RPMI7951 (cell line): ENCODE measurements at places on chromosomes 1 and 21. TPM values are rescaled to one million over a fixed set of nuclear protein-coding genes. Genes with fewer than 3 reads are reported as not detected.

- DNase-seq = no peak
These were observed 2.5 kb downstream of the CNR2 start for GRCh38 chr1:23910553-23911246.

PLCH2 gene
- total RNA-seq = 0.12 and 0.29 TPM in 2 replicates

CHI3L2 gene
- 2.6 and 5.5 TPM in 2 replicates for total RNA-seq

DNA sequence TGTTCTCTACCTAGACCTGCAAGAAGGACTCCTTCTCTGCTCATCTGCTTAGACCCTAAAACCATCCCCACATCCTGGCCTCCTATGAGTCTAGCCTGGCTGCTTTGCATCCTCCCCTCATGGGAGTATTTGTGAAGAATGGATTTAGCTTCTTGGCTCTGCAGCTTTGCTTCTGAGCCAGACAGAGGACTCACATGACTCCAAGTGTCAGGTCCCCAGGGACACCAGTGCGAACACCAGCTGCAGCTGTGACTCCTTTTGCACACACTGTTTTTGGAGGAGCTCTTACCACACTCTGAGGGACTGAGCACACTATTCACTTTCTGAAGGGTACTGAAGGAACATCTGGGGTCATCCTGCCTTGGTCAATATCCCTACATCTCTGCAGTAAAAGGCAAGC is 131.8 kb upstream of the SGIP1 start:
- DNase-seq = no peak

DNA sequence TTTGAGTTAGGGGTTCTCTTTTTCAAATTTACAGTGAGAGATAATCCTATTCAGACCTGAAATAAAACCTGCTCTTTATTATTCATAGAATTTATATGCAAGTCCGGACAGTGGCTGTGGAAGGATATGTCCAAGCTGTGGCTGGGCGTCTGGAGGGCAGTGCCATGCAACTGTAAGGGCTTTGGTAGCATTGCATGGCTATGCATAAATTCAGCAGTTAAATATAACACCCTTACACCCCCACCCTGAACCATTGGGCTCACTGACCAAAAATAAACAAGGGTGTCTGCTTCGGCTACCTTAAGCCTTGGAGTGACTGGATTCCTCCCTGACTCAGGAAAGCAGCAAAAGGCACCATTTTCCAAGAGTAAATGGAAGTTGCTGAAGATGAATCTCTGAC is 5.4 kb downstream of the CHTOP start:
- no peak for DNase-seq

- DNase-seq = peak; percentile 80
These were observed 483 bp downstream of the YBEY start for GRCh38 chr21:46286648-46287002.

GRCh38 chr1:211714154-211714553 is 38.7 kb upstream of the NEK2 start:
- no peak for DNase-seq

DNA sequence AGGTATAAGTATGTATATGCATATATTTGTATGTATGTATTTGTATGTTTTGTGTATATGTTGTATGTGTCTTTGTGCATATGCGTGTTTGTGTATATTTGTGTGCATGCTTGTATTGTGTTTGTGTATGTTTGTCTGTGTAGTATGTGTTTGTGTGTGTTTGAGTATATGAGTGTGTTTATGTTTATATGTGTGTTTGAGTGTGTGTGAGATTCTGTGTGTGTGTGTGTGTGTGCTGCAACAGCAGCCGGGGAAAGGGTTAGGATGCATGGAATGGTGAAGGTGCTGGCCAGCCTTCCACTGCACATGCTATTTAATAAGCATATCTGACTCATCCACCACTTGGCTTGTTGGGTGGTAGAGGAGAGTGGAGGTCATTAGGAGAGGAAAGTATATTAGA is 46.6 kb upstream of the RAB4A start:
- no peak for DNase-seq

- no peak for DNase-seq
These were observed 26.4 kb downstream of the KIF26B start for GRCh38 chr1:245181158-245181517.

- DNase-seq = peak; percentile 43
These were observed 31.7 kb upstream of the RALGPS2 start for GRCh38 chr1:178693366-178693765.

VWA5B1 gene
- total RNA-seq = not detected in 2 replicates

DNA sequence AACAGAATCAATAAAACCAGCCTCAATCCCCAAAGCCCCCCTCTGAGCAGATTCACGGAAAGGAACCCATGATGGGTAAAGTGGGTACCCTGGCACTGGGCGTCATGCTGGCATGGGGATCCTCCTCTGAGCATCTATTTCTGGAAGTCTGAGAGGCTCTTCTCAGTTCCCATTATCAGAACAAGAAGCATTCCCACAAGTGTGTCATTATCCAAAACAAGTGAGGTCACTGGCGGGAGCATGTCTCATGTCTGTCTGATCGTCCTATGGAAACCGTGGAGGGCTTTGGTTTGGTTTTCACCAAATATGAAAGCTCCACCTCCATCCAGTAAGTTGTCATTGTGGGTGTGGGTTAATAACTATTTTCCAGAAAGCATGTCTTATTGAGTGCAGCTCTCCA is 70.7 kb downstream of the PGM1 start:
- peak; percentile 73 for DNase-seq

DNA sequence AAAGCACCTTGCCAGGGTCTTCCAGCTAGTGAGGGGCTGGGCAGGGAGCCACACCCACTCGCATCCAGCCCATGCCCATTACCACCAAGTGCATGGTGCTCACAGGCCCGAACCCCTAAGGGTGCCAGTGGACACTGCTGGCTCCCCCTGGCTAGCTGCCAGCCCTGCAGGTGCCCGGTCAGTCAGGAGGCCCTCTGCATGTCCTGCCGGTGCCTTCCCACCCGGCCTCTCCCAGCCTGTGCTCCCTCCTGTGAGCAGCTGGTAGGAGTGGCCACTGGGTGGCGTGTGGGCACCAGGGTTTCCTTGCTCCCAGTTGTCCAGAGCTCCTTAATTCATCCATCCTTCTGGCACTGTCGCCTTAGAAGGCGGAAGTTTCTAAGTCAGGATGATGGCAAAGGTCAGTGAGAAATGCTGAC is 33.4 kb downstream of the QSOX1 start:
- peak; percentile 56 for DNase-seq

ATP1A2 gene
- not detected in 2 replicates for total RNA-seq

DNA sequence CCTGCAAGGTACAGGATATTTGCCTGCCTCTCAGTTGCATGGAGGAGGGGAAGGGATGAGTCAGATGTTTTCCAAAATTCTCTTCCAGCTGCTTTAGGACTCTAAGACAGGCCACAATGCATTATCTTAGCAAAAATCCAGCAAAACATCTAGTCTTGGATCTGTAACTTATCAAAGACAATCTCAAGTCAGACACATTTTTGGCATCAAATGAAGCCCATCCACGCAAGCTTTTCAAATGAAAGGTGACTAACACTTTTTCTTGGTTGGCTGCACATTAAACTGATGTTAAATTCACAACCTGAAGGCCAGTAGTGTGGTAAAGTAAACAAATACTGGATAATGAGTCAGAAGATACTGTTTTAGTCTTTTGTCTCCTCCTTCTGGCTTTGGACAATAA is 21.3 kb downstream of the FAM78B start:
- peak; percentile 54 for DNase-seq

DNA sequence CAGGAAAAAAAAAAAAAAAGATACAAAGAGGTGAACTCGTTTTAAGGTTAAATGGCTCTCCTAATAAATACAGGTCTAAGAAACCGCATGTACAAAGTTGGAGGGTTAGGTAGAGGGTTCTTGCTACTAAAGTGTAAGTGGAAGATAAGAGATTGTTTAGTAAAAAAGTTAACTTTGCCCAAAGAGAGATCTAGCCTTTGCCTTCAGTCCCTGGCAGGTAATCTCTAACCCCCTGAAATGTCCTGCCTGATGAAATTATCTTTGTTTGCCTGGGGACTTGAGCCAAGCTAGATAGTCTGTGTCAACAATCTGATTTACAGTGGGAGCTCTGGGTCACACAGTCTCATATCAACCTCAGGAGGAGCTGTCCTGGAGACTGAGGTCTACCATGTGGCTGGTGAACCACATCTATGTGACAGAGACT is 57.6 kb downstream of the TRIM33 start:
- no peak for DNase-seq

- no peak for DNase-seq
These were observed at the start of gene TMEM200B for GRCh38 chr1:29123887-29124365. Gene TMEM200B, minus strand, starts transcription at chr1:29123903. Its CDS starts 2,075 bp downstream, at chr1:29121828.

CD84 gene
- total RNA-seq = not detected in 2 replicates

DNA sequence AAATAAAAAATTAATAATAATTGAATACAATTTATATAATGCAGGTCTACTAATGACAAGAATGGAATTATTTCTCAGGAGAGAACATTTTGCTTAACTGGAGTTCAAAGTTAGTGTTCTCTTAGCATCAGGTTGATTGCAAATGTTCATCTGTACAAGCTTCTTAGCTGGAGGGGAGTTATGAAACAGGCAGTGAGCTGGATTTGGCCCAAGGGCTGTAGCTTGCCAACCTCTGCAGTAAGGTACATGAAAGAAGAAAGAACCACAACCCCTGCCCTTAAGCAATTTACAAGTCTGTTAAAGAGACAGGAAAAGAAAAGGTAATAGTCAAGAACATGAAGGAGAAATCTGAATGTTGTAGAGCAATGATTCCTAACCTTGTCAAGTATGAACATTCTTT is 17.0 kb downstream of the LPGAT1 start:
- DNase-seq = peak; percentile 36

- DNase-seq = peak; percentile 41
These were observed 957 bp downstream of the EPS15 start for GRCh38 chr1:51518033-51518585.

ATP8B2 gene
- total RNA-seq = 21.1 and 26.5 TPM in 2 replicates

GRCh38 chr1:7574121-7575040 is 196.7 kb upstream of the VAMP3 start:
- DNase-seq = no peak

FAAH gene
- not detected in 2 replicates for total RNA-seq

DNA sequence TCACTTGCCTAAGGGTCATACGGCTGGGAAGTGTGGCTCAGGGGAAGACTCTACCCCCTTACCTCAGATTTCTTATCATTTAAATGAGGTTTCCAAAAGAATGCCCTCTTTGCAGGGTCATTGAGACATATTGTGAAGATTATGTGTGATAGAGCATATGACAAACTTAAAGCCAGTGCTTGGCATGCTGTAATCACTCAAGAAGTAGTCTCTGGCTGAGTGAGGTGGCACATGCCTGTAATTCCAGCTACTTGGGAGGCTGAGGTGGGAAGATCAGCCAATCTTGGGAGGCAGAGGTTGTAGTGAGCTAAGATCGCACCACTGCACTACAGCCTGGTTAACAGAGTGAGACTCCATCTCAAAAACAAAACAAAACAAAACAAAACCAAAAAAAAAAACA is 7.5 kb upstream of the LDLRAD2 start:
- no peak for DNase-seq

DNA sequence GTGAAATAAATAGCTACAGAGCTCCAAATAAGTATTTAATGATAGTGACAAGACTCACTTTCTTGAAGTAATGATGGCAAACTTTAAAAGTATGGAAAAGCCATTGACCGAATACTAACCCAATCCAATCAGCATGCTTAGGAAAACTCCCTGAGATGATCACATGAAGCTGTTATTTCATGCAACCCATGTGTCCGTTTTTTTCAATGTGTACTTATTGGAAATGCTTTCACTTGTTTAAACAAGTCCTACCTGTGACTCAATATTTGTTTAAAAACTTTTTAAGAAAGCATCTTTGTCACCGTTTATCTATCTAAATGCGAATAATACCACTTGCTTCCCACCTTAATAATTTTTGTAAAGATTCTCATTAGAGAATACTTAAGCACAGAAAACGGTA is 185.8 kb downstream of the NRIP1 start:
- no peak for DNase-seq

DNA sequence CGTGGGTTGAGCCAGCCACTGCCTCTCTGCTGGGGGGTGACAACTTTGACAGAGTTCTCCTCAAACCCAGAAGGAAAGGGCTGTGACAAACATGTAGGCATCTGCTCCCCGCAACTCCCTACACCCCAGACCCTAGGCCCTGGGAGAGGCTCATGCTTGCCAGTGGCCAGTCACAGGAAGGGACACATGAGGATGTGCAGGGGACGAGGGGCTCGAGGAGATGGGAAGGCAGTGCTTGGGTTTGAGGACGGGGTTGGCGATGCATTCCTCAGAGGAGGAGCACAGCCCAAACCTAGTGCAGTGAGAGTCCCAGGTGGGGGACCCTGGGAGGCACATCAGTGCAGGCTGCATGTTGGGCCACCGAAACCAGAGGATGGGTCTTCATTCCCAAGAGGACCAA is 62.1 kb downstream of the STUM start:
- DNase-seq = no peak

NUP210L gene
- total RNA-seq = not detected in 2 replicates

SELE gene
- total RNA-seq = not detected in 2 replicates

DNA sequence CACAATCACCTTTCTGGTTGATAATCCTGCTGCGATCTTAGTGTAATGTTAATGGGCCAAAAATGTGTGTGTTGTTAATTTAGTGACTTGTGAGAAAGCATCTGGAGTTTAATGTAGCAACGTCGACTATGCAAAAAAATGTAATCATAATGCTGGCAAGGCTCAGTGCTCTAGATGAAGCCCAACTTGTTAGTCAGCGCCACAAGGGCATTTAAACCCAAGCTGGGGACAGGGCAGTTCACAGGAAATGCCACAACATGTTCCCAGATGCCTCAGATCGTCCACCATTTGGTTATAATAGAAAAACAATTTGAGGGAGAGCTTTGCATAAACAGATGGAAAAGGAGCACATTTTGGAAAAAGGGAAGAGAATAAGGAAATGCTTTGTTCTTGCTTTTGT is 585.4 kb upstream of the PLXNA2 start:
- DNase-seq = no peak

DNA sequence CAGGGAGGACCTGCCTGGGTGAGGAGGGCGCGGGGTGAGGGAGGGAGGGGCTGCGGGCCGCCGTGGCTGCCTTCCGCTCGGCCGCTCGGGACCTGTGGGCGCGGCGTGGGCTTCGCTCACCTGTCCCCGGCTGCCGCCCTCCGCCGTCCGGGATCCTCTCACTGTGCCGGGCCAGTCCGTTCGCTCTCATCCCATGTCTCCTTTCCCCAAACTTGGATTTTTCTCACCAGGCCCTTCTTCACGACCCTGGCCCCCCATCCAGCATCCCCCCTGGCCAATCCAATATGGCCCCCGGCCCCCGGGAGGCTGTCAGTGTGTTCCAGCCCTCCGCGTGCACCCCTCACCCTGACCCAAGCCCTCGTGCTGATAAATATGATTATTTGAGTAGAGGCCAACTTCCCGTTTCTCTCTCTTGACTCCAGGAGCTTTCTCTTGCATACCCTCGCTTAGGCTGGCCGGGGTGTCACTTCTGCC is 362 bp downstream of the ZBTB48 start:
- no peak for DNase-seq

DNA sequence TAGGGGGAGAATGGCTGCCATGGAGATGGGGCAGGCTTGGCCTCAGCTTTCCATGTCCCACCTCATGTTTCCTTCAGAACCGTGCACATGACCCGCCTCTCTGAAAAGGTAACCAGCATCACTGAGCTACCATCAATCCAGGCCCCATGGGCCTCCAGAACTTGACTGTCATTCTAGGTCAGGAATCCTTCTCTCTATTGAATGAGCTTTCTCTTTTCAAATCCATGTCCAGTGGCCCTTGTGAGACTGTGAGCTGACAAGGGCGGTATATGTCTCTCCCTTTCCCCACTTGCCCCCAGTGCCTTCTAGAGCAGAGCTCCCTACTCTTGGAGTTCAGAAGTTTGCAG is 4.4 kb downstream of the CSRP1 start:
- DNase-seq = no peak

GRCh38 chr1:87169263-87169910 is 159.3 kb upstream of the LMO4 start:
- DNase-seq = peak; percentile 45

GRCh38 chr21:44370786-44371410 is 17.5 kb downstream of the TRPM2 start:
- DNase-seq = no peak

JTB gene
- total RNA-seq = 155 and 201 TPM in 2 replicates

OR2T35 gene
- not detected in 2 replicates for total RNA-seq

TRIM17 gene
- total RNA-seq = not detected in 2 replicates
